ENCODE measurements at places on chromosomes 12 and 14.

GRCh38 chr12:113087193-113087592, 30.7 kb downstream of the DTX1 start:
- no peak for DNase-seq

GRCh38 chr14:96098309-96098998, 59.3 kb downstream of the C14orf132 start:
- peak; percentile 74 for DNase-seq

DNA sequence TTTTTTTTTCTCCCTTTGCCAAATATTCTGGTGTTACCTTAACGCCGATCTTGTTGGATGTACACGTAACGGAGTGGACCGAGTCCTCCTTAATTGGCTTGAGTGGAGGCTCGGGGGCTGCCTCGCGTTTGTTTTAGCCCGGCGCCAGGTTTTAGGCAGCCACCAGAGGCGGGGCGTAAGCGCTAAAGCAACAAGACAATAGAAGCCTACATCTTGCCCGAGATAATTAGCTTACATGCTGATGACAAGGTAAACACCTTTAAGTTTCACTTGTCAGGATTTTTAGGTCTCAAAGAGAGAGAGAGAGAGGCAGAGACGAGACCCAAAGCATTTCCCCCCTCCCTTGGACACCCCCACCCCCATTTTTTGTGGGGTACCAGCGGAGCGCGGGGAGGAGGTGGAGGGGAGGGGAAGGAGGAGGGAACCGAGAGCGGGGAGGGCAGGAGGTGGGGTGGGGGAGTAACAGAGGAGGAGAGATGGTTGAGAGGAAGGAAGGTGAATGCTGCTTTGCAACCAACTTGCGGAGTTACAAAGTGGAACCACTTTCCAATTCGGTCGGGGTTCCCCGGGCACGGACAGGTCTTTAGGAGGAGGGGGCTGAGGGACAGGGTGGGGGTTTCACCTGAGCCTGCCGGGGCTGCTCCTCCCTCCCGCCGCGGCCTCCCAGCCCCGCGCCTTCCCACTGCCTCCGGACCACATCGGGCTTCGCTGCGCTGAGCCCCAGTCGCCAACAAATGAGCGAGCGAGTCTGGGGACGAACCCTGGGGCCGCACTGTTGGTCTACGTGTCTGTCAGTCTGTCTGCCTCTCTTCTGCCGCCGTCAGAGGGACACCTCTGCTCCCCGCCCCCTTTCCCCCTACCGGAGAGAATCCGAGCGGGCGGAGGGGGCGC, at the start of gene NKX2-1:
NKX2-1 (minus strand) TSS at position 802 of the 891 bp plus-strand sequence; CDS start at position 699, 103 bp downstream.
- DNase-seq = peak; percentile 62

GRCh38 chr12:78248321-78248720, 417.6 kb downstream of the NAV3 start:
- no peak for DNase-seq

GRCh38 chr14:74636424-74637177, 24.6 kb upstream of the LTBP2 start:
- no peak for DNase-seq

DNA sequence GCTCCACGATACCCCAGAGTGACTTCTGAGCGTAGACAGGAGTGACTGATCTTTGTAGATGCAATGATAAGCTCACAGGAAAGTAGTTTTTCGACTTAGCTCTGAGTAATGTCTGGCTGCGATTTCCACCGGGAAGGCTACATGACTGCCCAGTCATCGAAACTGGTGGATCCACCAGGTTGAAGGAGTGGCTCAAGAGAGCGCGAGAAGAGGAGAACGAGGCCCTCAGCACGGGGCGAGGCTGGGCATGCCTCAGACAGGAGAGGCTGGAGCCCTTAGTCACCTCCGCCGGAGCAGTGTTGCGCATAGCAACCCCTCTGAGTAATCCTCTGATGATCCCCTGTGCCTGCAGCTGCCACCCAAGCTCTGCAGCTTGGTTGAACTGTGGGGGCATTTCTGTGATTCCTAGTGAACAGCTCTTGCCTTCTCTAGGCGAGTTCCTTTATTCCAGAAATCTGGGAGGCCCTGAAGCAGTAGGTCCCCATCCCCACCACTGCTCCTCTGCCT, 25.6 kb downstream of the ELK3 start:
- peak; percentile 24 for DNase-seq

GRCh38 chr12:117359029-117359845, 2.2 kb downstream of the NOS1 start:
- no peak for DNase-seq

GRCh38 chr14:52328276-52328675, 14.2 kb downstream of the PTGER2 start:
- DNase-seq = no peak

DNA sequence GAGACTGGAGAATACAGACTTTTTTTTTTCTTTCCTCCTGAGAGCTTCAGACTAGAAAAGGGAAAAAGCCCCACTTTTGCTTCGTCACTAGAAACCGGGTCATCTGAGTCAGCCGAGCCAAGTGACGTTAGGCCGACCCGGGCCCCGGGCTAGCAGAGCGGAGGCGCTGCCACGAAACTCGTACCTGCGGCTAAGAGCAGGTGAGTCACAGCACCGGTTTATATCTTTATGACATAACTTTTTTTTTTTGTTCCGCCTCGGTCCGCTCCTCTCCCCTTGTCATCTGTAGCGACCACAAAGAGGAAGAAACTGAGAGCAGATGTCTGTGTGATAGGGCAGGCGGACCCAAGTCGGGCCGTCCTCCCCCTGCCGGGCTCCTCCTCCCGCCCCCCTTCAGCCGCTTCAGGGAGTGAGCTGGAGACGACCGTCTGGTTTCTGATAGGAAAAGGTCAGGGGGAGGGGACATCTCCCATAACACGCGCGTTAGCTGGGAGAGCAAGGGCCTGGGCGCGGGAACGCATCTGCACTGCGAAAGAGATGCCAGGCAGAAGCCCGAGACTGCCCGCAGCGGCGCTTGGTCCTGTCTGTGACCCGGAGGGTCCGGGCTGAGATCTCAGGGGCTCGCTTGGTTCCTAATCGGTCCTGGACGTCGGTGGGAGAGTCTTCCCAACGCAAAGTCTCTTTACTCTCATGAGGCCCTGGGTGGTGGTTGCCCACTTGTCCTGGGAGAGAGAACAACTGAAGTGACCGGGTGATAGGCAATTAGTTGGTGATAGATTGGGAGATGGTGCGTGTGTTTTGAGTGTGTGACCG, 586 bp downstream of the TTC6 start:
- peak; percentile 92 for DNase-seq

GRCh38 chr12:15956413-15957185, 45.5 kb downstream of the DERA start:
- peak; percentile 56 for DNase-seq

GRCh38 chr14:74977901-74978385, 22.5 kb upstream of the PGF start:
- no peak for DNase-seq

DNA sequence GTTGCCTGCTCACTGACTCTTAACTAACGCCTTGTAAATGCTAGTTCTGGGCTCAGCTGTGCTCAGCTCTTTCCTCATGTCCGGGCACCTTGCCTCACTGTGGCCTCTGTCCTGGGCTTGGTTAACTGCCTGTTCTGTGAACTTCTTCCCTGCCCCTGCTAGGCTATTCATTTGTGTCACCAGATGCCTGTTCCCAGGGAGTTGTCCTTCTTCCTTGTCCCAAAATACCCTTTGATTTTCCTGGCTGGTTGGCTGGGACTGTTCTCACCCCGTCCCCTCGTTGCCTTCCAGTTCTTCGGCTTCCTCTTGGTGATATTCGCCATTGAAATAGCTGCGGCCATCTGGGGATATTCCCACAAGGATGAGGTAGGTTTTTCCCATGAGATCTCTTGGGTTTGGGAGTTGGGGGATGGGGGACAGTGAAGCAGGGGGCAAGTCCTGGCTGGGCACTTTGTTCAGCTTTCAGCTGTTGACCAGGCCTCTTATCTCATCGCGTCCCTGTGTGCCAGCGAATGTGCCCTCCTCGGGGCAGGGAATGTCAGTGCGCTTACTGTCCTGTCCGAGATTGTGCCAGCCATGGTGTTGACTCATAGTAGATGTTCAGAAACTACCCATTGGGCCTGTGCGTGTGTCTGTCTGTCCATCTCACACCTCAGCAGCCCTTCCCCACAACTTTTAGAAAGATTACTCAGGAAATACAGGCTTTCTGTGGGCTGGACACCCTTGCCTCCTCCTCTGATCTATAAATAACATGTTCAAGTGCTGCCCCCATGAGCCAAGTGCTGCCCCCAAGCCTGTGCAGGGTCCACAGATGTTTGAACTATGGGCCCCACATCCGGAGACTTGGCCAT, 33.1 kb downstream of the CD9 start:
- DNase-seq = no peak

- peak; percentile 60 for DNase-seq
These were observed 1.9 kb downstream of the ATXN2 start for GRCh38 chr12:111596985-111597830.

DNA sequence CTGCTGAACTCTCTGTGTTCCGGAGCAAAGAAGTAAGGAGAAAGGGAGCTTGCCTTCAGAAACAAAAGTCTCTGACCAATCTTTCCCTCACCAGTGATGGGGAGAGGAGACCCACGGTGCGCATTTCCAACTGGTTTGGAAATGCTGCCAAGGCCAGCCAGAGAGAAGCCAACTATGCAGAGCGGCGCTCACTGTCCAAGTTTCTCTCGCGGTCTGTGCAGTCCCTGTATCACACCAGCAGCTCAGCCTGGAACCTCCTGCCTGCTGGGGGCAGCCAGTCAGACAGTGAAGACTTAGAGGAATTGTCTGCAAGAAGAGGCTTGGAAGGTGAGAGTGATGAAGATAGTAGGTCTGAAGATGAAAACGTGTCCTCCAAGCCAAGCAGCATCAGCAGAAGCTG, 206.2 kb downstream of the NAV3 start:
- no peak for DNase-seq

- DNase-seq = no peak
These were observed 32.9 kb downstream of the CALM1 start for GRCh38 chr14:90429754-90430153.

DNA sequence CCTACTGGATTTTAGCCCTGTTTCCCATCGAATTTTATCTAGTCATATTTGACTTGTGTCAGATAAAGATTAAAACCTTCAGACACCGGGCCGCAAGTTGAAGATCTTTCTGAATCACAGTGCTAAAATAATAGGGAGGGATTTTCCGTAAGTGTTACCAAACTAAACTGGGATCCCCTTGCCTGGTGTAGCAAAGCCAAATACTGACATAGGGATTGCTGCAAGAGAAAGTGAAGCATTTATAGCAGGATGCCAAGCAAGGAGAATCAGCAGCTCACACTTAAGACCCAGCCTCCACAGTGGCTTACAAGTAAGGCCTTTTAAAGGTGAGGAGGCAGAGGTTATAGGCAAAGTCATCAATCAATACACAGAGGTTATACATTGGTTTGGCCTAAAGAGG, 147.4 kb downstream of the AKAP6 start:
- no peak for DNase-seq

GRCh38 chr12:120413901-120414695, 23.8 kb upstream of the COX6A1 start:
- DNase-seq = no peak

GRCh38 chr14:96741151-96741977, 55.8 kb upstream of the VRK1 start:
- peak; percentile 81 for DNase-seq

DNA sequence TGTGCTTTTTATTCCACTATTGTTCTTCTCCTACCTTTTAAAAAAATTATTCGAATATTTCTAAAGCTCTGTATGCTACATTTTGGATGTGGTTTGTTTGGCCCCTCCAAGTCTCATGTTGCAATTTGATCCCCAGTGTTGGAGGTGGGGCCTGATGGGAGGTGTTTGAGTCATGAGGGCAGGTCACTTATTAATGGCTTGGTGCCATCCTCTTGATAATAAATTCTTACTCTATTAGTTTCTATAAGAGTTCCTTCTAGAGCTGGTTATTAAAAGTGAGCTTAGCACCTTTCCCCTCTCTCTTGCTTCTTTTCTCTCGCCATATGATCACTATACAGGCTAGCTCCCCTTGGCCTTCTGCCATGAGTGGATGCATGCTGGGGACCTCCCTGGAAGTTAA, 445.6 kb upstream of the PDE3A start:
- no peak for DNase-seq

DNA sequence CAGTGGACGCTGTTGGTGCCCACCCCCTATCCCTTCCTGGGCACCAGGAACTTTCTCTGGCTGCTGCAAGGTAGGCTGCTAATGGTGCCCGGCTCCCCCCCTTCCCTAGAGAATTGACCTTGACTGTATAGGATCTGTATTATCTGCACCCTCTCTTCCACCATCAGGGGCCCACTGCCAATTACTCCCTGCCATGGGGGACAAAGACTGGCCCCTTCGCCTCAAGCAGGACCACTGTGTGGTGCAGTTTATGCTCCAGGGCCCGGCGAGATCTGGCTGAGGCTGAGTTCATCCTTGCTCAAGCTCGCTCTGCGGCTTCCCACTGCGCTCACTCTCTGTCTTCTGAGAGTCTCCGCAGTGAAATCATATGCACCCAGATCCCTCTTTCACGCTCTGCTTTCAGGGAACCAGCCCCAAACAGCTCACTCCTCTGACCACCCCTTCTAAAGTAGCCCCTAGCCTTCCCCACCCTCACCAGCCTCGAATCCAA, 95.2 kb downstream of the LGMN start:
- DNase-seq = no peak

GRCh38 chr14:105760691-105761344, 234.4 kb downstream of the TMEM121 start:
- no peak for DNase-seq

GRCh38 chr12:78455991-78456390, 408.6 kb upstream of the SYT1 start:
- no peak for DNase-seq

DNA sequence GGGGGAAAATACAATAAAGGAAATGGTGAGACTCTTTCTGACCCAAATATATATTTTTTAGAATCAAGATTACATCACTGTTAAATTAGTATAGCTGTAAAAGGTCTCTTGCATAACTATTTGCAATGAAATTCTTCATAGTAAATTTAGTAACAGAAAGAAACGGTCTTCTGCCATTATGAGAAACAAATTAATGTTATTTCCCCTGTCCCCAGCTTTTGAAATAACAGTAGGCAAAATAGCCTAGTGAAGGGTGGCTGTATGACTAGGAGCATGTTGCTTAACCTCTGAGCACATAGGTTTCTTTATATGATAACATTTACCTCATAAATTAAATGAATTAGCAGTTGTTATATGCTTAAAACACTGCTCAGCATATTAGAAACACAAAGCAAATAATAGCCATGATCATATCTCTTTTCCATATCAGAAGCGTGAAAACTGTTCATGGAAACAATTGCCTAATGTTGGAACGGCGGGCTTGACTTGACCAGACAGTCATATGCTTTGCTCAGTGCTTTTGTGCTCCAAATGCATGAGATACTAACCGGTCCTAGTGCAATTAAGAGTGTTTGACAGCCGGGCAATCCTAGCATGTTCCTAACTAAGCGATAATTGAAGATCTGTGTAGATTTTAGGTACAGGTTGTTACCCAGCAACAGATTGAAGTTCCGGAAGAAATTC, 24.0 kb downstream of the BHLHE41 start:
- DNase-seq = no peak

DNA sequence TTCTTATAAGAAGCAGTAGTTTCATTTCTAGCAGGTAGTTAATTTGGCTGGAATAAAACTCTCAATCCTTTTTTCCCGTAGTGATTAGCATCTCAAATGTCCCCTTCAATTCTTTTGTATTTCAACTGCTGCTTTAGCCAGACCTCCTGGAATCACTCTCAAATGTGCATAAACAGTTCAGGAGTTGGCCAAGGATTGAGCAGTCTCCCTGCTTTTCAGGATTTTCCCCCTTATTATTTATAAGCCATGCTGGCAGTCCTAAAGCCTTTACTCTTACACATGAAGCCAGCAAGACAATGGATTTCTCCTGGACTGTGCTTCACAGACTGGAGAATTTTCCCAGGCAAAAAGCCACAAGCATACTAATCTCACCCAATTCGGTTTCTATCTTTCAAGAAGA, 950.1 kb downstream of the VRK1 start:
- no peak for DNase-seq

GRCh38 chr12:81779216-81779615, 20.1 kb upstream of the PPFIA2 start:
- DNase-seq = no peak
